Midbrain (tissue), 1 donor: ENCODE measurements at places on chromosomes 5 and 9.
A peak's percentile ranks its signal among the peaks of the same experiment; 100 is the strongest.

GRCh38 chr5:2284678-2285077 is 402.0 kb upstream of the IRX4 start:
- DNase-seq, result no peak

DNA sequence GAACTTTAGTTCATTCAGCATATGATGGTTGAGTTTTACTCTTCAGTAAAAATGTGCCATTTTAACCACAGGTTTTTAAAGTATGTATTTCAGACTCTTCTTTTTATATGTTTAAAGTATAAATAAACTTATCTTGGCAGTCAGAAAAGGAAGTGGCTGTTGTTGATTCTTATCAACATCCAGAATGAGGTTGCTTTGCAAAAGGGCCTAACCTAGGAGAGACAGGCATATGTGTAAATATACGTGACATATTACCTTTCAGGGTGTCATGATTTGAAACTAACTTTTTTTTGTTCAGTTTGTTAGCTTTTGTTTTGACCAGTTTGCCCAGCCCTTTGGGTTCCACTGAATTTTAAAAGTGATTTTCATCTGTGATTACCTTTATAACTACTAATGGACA is 7.4 kb downstream of the SMARCA2 start:
- no peak for DNase-seq

DNA sequence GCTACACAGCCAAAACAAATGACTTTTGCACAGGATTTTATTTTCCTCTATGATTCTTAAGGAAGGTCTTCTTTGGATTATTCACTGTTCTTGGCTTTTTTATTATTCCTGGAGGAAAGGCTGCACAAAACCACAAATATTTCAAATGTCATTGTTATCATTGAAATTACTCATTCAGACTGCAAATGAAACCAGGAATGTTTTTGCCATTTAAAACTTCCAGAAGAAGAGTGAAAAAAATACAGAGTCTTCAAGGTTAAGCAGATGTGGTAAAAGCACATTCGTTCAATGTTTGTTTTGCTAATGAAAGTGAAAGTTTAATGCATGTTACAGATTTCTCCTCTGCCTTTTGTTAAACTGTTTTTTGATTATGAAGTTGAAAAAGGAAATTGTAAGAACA is 238.2 kb downstream of the TLE4 start:
- no peak for DNase-seq

GRCh38 chr5:69136293-69136692 is 30.7 kb upstream of the CCNB1 start:
- no peak for DNase-seq

DNA sequence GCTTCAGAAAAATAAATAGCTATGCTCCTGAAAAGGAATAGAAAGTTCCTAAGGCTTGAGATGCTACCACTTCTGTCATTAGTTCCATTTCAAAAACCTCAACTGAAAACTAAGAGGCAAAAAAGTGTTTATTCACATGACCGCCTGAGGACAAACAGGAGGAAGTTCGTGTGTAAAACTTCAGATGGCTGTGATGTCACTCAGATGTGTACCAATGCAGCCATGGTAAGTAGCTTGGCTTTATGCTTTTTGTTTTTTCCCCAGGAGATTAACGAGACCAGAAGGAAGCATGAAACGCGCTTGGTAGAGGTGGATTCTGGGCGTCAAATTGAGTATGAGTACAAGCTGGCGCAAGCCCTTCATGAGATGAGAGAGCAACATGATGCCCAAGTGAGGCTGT is 33.0 kb downstream of the LMNB1 start:
- no peak for DNase-seq

DNA sequence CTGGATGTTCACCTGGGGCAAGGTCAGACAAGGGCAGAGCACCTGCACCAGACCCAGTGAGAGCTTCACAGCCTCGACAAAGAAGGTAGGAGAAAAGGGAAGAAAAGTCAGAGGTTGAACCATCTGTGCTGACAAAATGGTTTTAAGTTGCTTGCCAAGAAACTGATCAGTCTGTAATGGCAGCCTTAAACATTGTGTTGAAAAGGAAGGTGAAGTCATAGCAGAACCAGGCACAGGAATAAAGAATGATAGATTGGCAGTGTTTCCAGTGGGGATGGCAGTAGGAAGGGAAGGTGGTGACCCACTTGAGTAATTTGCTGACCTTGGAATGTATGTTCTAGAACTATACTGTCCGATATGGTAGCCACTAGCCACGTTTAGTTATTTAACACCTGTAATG is 34.2 kb downstream of the HTR4 start:
- no peak for DNase-seq

DNA sequence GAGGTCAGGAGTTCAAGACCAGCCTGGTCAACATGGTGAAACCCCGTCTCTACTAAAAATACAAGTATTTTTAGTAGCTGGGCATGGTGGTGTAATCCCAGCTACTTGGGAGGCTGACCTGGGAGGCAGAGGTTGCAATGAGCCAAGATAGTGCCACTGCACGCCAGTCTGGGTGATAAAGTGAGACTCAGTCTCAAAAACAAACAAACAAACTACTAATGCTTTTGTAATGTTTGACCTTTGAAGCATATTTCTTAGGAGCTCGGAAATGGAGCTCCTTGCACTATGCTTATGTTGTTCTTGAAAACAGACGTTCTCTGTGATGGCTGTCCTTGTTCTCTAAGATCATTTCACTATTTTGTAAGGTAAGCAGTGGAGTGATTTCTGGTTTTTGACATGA is 6.0 kb downstream of the F2RL2 start:
- no peak for DNase-seq

GRCh38 chr9:81556923-81557322 is 132.4 kb downstream of the TLE1 start:
- DNase-seq, result no peak

DNA sequence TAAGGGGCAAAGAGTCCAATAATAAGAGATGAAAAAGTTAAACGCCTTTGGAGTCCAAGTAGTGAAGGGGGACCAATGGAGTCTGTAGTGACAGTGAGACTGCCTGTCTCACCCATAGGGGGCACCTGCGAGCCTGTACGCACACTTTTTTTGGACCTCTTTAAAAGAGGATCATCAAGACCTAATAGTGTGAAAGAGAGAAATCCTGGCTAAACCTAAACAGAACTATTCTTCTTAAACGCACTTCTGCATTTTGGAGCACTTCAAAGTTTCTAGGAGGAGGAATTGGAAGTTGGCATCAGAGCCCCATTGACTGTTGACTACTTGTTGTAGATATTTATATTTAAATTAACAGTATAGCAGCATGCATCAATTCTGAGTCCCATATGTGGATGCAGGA is 636.1 kb upstream of the KLF4 start:
- DNase-seq, result no peak

DNA sequence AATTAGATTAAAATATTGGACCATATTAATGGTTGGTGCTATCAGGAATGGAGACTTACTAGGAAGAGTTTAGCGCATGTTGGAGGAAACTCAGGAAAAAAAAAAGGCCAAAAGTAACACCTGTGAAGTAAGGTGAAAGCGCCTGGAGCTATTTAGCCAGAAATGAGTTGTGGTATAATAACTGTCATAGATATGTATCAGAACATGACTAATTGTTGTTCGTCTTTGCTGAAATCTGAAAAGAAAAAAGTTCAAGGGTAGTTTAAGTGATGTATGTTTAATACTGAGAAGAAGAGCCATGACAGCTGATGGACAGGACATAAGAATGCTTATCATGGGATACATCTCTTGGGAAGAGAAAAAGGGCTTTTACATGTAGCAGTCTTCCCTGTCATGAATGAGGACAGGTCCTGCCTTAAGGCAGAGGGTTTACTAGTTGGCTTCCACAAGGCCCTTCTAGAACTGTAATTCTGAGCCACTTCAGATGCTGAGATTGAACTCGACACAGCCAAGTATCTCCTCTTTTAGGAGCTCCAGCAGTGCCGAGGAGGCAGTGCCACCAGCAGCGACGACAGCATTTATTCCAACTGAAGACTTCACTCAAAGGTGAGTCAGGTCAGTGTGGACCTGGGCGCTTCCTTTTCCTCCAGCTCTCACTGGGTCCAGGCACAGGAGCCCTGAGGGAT is 940 bp upstream of the CAMK4 start:
- no peak for DNase-seq

GRCh38 chr9:120914396-120914795 is 12.2 kb downstream of the TRAF1 start:
- DNase-seq, result peak; percentile 81

GRCh38 chr9:20593537-20593936 is 28.8 kb downstream of the MLLT3 start:
- peak; percentile 39 for DNase-seq

GRCh38 chr5:3010953-3011763 is 259.7 kb upstream of the IRX2 start:
- no peak for DNase-seq

DNA sequence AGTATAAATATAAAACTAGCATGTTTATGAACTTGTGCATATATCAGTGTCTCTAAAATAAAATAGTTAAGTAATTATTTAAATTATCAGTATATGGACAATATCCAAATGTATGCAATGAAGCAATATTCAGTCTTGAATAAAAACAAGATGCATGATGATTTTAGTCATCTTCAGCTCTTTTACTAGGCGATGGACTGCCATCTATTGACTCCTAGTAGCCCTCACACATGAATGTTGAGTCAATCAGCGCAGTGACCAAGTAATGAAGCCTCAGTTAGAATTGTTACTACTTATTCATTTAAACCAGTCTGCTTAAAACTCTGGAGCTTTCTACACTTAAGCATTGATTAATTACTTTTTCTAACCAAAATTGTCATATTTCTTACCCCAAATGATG is 92.9 kb upstream of the GRHPR start:
- DNase-seq, result peak; percentile 18

DNA sequence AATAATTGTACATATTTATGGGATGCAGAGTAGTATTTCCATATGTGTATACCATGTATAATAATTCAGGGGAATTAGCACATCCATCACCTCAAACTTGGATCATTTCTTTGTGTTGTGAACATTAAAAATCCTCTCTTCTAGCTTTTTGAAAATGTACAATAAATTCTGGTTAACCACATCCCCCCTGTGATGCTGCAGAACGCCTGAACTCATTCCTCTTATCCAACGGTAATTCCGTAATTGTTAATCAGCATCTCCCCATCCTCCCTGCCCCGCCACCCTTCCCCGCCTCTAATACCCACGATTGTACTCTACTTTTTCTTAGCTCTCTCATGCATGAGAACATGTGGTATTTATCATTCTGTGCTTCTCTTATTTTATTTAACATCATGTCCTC is 127.7 kb upstream of the ANKRD55 start:
- DNase-seq, result no peak

- DNase-seq, result peak; percentile 42
Measured at GRCh38 chr9:13088720-13089427, 190.6 kb downstream of the MPDZ start.

DNA sequence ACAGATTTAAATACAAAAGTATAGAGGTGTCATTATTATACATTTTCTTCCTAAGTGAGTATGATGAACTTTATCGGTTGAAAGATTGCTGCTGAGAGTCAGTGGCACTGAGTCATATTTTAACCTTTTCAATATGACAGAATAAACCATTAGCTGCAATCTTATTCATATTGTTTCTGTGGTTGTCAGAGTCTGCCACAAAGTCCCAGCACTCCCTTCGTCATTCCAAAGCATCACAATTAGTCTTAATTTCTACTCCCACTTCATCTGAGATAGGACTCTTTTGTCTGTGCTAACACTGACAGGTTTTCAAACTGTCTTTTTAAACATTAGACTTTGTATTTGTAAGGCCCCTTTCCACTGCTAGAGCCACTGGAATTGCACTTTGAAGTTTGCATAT is 656.9 kb downstream of the MTRR start:
- no peak for DNase-seq

DNA sequence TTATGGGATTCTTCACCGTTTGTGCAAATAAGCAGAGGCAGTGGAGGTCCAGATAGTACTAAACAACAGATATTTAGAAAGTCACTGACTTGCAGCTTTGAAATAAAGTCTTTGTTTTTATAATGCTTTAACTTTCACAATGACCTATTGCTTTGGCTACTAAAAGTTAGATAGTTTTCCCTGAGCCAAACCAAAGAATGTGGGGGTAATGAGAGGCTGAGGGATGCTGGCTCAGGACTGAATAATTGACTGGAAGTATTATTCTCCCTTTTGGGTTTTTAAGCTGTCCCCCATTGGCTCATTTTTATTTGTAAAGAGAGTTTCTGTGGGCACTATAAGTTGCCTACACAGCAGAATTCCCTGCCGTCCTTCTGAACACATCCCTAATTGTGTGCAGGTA is 99.2 kb upstream of the ACTBL2 start:
- DNase-seq, result no peak

- no peak for DNase-seq
Measured at GRCh38 chr5:150052956-150053712, 33.2 kb downstream of the CSF1R start.

- DNase-seq, result no peak
Measured at GRCh38 chr9:136720251-136720897, 8.0 kb downstream of the DIPK1B start.

DNA sequence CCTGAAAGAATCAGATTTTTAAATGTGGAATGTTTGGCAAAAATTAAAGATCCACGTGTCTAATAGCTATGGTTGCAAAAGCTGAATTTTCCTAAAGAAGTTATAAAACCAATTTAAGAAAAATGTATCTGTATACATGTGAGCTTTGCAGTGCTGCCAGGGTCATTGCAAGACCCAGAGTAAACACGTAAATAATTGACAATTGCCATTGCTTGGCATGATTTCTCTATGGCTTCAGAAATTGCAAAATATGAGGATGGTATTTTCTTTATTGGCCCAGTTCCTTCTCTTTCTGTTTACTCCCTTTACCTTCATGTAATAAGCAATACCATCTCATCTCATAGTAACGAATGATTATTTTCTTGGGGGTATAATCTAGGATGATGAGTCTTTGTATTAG is 123.9 kb downstream of the ERCC6L2 start:
- DNase-seq, result no peak

GRCh38 chr5:88394536-88395175 is 126.0 kb upstream of the TMEM161B start:
- DNase-seq, result no peak

GRCh38 chr9:118177241-118177640 is 473.0 kb downstream of the TLR4 start:
- no peak for DNase-seq

GRCh38 chr5:160486573-160486972 is 64.9 kb downstream of the PTTG1 start:
- DNase-seq, result no peak

- DNase-seq, result no peak
Measured at GRCh38 chr5:116681334-116682013, 106.9 kb upstream of the SEMA6A start.

- no peak for DNase-seq
Measured at GRCh38 chr9:130660683-130661450, 3.5 kb upstream of the PRDM12 start.

- DNase-seq, result no peak
Measured at GRCh38 chr9:116945817-116946216, 258.7 kb downstream of the TRIM32 start.

DNA sequence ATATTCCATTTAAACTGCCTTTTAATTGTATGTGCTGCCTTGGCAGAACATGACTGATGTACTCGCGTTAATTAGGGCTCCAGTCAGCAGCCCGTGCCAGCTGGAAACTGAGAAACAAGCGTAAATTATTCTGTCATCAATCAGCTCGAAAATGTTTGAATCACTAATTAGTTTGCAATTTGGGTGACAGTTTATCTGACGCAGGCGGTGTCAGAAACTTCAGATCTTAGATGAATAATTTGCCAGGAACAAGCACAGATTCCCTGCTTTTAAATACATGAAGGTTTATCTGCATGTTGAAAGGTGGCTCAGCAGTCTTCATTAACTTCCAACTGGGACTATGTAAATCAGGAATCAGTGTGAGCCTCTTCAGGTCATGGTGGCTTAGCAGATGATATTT is 176.0 kb upstream of the TLE4 start:
- no peak for DNase-seq

GRCh38 chr5:163496286-163496685 is 9.1 kb upstream of the MAT2B start:
- no peak for DNase-seq
